Glomerular endothelial cell (primary cell): ENCODE measurements at places on chromosomes 3 and 15. TPM values are rescaled to one million over a fixed set of nuclear protein-coding genes. Genes with fewer than 3 reads are reported as not detected.

Gene ONECUT1
- total RNA-seq, result not detected in 2 replicates

Gene ERICH6
- not detected in 2 replicates for total RNA-seq

Gene DNASE1L3
- 0.78 and 1.5 TPM in 2 replicates for total RNA-seq

Gene TMEM212
- total RNA-seq, result not detected in 2 replicates

Gene PTH1R
- total RNA-seq, result not detected in 2 replicates

Gene REC114
- total RNA-seq, result not detected in 2 replicates

Gene SPPL2A
- 98.1 and 147 TPM in 2 replicates for total RNA-seq

Gene DCP1A
- total RNA-seq, result 14.2 and 18.4 TPM in 2 replicates
